Lower lobe of right lung (tissue), 2 donors: ENCODE measurements at places on chromosomes 7 and 10. TPM values are rescaled to one million over a fixed set of nuclear protein-coding genes. Genes with fewer than 3 reads are reported as not detected.

The AKR1C3 gene
- 84.4 TPM for total RNA-seq

The ZCCHC24 gene
- total RNA-seq, result 34.7 TPM

The FGL2 gene
- 33.0 TPM for total RNA-seq

DNA sequence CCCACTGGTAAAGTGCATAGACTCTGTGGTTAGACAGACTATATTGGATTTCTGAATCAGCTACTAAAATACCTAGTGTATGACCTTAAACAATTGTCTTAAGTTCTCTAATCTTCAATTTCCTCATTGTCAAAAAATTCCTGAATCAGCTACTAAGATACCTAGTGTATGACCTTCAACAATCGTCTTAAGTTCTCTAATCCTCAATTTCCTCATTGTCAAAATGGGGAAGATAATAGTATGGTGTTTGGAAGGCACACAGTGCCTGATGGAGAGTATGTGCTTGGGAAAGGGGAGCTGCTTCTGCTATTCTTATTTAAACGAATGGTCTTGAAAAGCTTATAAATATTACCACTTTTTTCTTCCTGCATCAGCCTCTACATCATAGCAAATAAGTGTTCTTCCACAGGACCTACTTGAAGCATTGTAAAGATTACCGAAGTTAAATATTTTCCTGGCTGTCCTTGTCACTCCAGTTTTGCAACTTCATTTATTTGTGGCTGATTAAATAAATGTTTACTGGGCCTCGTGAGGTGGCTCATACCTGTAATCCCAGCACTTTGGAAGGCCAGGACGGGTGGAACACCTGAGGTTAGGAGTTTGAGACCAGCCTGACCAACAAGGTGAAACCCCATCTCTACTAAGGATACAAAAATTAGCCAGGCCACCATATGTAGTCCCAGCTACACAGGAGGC, 64.4 kb upstream of the ITGA8 start:
- DNase-seq, result no peak

DNA sequence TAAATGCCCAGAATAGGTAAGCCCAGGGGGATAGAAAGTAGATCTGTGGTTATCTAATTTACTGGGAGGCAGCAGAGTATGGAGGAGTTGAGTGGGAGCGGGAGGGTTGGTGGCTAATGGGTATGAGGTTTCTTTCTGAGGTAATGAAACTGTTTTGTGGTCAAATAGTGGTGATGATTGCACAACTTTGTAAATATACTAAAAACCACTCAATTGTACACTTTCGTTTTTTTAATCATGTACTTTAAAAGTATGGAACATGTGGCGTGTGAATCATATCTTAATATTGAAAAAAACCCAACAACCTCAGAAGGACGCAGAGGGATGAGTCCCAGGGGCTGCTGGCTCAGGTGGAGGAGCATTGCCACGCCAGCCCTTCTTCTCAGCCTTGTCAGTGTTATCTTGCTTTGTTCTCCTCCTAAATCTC, 118.1 kb downstream of the WDR11 start:
- no peak for DNase-seq
